Aorta (tissue), 5 donors: ENCODE measurements at places on chromosomes 2 and 18. TPM values are rescaled to one million over a fixed set of nuclear protein-coding genes. Genes with fewer than 3 reads are reported as not detected.

DNA sequence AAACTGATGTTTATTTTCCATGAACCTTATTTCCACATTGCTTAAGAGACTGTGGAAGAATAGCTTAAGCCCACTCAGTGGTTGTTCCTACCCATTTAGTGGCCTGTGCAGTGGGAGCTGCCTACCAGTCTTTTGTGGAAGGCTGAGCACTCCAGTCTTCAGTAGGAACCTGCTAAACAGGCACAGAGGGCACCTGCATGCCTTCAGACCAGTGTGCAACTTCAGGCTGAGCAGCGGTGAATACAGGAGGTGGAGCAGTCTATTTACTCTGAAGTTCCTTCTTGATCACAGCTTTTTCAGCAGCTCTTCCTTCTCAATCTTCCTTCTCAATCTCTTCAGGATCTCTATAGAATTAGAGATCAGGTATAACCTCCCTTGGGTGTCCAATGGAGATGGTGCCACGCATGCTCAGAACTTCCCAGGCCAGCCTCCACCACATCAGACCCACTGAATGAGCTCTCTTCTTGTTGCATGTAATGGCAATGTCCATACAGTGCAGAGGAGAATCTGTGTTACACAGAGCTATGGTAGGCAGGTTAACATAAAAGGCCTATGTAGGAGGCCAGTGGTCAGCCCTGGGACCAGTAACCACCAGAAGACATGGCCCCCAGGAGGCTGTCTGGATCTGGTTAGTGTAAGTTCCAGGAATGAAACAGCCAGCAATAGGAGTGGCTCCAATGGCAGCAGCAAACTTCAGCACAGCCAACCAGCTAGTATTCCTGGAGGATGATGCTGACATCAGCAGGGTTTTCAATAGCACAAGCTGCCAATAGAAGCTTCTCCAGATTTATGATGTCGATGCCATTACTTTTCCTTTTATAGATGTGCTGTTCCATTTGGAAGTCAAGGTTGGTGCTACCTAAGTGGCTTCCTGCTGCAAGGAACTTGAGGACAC, 47.9 kb upstream of the MAT2A start:
- no peaks in the 10 kb centered on the region for H3K36me3 ChIP-seq
- no peak for DNase-seq
- no peaks in the 10 kb centered on the region for H3K4me1 ChIP-seq
- no peaks in the 10 kb centered on the region for H3K27me3 ChIP-seq
- H3K27ac ChIP-seq: no peak overlapping the region

GRCh38 chr2:144998435-144998834, 478.5 kb upstream of the ZEB2 start:
- H3K36me3 ChIP-seq: no peaks in the 10 kb centered on the region
- no peak overlapping the region for H3K4me3 ChIP-seq
- no peak for DNase-seq
- H3K4me1 ChIP-seq: no peaks in the 10 kb centered on the region

CTLA4 gene
- total RNA-seq: 1.8 TPM

LPIN1 gene
- total RNA-seq: 54.0 TPM
